ENCODE measurements at places on chromosomes 16 and 17.

DNA sequence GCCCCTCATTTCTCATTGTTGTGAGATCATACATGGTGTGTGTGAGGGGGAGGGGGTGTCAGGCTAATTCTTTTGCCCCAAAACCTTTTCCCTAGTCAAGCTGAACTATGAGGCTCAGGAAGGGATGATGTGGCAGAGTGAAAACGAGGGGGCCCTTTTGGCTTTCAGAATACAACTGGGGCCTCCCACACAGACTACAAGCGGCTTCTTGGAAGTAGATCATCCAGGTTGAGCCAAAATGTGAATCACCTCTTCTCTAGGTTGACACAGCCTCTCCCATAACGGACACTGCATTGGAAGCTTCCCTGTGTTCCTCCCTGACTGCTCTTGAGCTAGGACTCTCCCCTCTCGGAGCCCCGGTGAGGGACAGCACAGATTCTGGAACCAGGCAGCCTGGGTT is 2.3 kb upstream of the ALKBH5 start:
- no peak for DNase-seq

- no peak for DNase-seq
These were observed 54.4 kb downstream of the PITPNC1 start for GRCh38 chr17:67431249-67432015.

DNA sequence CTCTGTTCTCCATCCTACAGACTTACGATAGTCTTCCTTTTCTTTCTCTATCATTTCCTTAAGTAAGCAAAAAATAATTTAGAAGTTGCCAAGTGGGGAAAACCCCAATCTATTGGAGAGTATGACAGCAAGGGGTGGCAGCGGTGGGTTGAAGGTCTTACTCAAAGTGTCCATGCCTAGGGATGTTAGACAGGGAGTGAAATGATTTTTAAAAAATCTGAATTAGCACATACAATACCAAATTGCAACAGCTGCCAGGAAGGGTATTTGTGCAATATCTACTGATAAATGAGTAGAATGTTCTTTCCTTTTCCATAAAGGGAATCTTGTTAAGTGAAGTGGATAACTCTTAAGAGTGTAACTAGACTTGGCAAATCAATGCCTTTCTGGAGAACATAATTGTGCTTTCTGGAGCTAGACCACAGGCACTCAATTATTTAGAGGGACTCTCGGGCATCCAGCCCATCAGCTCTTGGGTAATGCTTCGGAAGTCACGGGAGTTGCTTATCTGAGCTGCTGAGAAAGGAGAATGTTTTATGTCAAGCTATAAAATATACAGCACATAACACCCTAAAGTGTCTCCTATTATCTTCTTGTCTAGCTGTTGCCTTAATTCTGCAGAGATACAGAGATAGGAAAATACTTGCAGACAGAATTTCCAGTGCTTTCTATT is 151.5 kb downstream of the KCNJ2 start:
- DNase-seq: no peak

DNA sequence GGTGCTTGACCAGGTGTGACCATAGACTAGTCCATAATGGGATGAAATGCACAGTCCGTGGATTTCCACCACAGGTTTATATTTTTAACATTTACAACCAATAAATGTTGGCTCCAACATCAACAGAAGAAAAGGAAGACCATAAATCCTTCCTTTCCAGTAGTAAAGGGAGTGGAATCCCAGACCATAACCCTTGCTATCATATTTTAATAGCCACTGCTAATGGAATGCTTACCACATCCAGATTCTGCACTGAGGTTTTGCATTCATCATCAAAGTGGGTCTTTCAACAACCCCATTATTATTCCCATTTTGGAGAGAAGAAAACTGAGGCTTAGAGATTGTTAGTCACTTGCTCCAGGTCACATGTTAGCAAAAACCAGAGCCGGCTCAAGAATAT is 106.7 kb downstream of the FOXL1 start:
- no peak for DNase-seq

DNA sequence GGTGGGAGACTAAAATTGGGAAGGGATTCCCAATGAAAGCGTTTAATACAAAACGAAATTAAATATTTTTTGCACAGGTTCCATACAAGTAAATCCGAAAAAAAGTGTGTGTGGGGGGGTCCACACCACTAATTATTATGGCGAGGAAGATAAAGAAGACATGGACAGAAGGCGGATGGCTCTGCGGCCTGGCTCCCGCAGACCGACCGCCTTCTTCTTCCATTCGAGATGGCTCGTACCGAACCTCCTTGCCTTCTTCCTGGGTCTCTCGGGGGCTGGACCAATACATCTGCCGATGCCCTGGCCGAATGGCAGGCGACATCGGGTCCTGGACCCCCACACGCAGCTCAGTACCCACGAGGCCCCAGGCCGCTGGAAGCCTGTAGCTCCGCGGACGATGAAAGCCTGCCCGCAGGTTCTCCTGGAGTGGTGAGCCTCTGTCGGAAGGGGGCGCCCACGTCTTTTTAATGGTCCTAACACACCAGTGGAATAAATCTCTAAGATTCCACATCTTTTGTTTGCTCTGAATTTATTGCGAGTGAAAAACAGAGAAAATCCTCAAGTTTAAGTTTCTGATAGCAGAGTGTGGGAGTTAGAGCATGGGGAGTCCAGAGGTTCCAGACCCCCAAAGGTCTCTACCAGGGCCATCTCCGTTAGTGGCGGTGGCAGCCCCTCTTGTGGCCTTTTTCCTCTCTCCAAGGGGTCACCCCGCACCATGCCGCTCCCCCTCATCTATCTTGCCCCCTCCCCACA is 1.4 kb downstream of the PRAC2 start:
- DNase-seq: peak; percentile 39

DNA sequence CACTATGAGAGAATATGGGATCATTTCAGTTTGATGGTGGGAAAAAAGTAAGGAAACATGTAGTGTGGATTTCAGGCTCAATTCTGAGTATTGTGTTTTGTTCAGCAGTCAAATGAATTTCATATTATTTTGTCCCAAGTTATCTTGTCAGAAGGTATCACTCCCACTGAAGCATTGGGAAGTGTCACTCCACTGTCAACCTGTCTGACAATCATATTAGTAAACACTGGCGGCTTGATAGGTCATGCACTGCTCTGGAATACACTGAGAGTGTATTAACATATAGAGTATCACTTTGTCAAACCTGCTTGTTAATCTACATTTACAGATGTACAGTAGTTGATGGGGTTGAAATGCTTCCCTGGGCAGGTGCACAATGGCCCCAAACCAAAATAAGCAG is 203.6 kb downstream of the HS3ST3A1 start:
- no peak for DNase-seq

- DNase-seq: no peak
These were observed 8.9 kb upstream of the CACNG1 start for GRCh38 chr17:67035131-67036083.

GRCh38 chr16:73869126-73869525 is 427.5 kb upstream of the PSMD7 start:
- no peak for DNase-seq

GRCh38 chr16:72187551-72187950 is 15.6 kb upstream of the PMFBP1 start:
- DNase-seq: no peak

GRCh38 chr16:8752706-8753105 is 44.7 kb downstream of the TMEM186 start:
- DNase-seq: no peak

DNA sequence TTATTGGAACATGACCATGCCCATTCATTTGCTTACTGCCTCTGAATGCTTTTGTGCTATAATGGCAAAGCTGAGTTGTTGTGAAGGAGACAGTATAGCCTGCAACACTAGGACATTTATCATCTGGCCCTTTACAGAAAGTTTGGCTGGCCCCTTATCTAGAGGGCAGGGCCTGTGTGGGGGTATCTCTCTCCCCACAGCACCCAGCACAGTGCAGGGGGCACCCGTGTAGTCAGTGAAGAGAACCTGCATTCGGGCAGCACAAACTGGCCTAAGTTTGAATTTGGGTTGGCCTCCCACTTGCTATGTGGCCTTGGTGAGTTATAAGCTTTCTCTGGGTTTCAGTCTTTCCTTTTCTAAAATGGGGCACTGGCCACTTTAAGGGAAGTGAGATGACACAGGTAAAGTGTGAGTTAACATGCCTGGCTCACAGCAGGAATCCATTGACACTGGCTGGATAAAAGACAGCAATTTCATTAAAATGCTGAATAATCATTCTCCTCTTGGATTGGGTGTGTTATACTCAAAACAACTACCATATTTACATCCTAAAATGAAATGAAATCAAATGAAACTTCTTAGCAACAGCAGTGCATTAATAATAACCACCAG is 12.1 kb downstream of the UBE2O start:
- DNase-seq: no peak

GRCh38 chr17:31608659-31609254 is 217.3 kb downstream of the RAB11FIP4 start:
- DNase-seq: no peak

- DNase-seq: no peak
These were observed 5.8 kb downstream of the KIF18B start for GRCh38 chr17:44941712-44942331.

Measured in activated T-helper 1 cell treated with anti-CD3 and anti-CD28 coated beads, Interleukin-2, amount 50 U/mL, for 16 hours (primary cell).